ENCODE measurements at places on chromosomes 16 and 17. TPM values are rescaled to one million over a fixed set of nuclear protein-coding genes. Genes with fewer than 3 reads are reported as not detected.

- no peak for DNase-seq
These were observed 390.6 kb downstream of the HAPSTR1 start for GRCh38 chr16:9481747-9482730.

GRCh38 chr17:80727409-80727755, 182.7 kb downstream of the RPTOR start:
- DNase-seq: no peak

GRCh38 chr16:12315330-12316136, 339.0 kb downstream of the SNX29 start:
- no peak for DNase-seq

DNA sequence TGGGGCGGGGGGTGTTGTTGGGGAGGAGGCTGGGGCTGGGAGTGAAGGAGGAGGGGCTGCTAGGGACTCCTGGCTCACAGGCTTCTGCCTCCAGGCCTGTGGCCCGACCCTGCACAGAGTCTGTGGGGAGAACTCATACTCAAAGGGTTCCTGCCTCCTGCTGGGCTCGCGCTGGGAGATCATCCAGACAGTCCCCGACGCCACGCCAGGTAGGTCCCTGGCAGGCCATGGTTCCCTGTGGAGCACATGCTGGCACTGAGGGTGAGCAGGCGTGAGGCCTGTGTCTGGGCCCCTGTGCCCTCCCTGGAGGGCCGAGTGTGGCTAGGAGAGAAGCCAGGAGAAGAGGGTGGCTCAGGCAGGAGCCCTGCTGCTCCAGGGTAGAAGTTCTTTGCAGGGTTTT, 4.6 kb downstream of the ITGAD start:
- DNase-seq: no peak

- DNase-seq: no peak
These were observed 56.1 kb upstream of the TBX2 start for GRCh38 chr17:61343576-61343975.

Gene CMTR2
- 20.5 TPM for total RNA-seq

Gene ADGRG3
- total RNA-seq: not detected

GRCh38 chr17:30530346-30531025, 53.3 kb downstream of the GOSR1 start:
- DNase-seq: no peak

Gene KRTAP2-2
- not detected for total RNA-seq

GRCh38 chr17:35148144-35148543, 527 bp downstream of the UNC45B start:
- DNase-seq: no peak

GRCh38 chr17:79904865-79905264, 65.6 kb upstream of the CBX4 start:
- DNase-seq: no peak

Gene SMIM5
- not detected for total RNA-seq

DNA sequence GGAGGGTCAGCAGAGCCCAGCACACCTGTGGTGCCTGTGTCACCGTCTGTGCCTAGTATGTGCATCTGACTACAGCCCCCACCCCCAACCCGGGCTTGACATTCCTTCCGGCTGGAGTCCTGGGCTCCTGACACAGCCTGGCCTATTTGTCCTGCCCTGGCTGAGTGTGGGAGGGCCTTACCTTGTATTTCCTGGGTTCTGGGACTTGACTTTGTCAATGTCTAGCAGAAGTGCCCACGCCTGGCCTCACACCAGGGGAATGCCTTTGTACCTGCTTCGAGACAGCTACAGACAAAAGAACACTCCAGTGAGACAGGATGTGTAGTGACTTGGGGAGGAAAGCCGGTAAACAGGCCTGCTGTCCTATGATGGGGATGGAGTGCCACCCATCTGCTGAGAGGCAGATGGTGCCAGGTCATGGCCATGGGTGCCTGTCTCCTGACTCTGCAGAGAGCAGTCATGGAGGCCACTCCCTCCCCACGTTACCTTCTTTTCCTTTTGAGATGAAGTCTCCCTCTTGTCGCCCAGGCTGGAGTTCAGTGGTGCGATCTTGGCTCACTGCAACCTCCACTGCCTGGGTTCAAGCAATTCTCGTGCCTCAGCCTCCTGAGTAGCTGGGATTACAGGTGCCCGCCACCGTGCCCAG, 42.8 kb downstream of the TNFRSF13B start:
- DNase-seq: no peak

GRCh38 chr17:67390006-67390645, 13.0 kb downstream of the PITPNC1 start:
- no peak for DNase-seq

GRCh38 chr16:87207509-87207908, 109.7 kb downstream of the C16orf95 start:
- no peak for DNase-seq

DNA sequence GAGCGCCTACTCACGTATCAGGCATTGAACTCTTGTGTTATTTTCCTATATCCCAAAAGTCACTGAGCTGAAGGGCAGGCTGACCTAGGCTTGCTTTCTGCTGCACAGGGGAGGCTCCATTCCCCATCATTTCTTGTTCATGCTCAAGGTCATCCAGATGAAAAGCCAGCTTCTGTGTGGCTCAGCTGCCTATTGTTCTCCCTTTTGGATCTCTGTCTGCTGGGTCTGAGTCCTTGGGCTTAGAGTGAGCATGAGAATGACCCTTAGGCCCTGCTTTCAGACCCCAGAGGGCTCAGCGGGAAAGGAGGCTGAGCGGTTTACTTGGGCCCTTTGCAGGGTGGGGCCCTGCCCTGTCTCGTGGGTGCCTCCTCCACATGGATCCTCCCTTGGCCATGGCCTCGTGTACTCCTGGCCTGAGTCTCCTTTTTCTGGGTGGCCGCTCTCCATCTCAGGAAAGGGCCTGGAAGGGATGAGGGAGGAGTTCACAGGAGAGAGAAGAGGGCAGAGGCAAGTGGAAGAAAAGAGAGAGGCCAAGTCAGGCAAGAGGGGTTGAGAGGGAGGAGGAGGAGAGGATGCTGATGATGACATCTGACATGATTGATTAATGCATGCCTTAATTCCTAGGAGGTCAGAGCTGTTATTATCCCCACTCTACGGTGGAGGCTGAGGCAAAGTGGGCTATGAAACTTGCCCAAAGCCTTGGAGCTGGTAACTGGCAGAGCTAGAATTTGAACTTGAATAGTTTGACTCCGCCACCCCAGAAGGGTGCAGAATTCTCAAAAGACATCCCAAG, 19.8 kb upstream of the MAP3K14 start:
- DNase-seq: no peak

Gene SPATA32
- 0.23 TPM for total RNA-seq

GRCh38 chr17:57044976-57045867, 39.8 kb upstream of the AKAP1 start:
- no peak for DNase-seq

DNA sequence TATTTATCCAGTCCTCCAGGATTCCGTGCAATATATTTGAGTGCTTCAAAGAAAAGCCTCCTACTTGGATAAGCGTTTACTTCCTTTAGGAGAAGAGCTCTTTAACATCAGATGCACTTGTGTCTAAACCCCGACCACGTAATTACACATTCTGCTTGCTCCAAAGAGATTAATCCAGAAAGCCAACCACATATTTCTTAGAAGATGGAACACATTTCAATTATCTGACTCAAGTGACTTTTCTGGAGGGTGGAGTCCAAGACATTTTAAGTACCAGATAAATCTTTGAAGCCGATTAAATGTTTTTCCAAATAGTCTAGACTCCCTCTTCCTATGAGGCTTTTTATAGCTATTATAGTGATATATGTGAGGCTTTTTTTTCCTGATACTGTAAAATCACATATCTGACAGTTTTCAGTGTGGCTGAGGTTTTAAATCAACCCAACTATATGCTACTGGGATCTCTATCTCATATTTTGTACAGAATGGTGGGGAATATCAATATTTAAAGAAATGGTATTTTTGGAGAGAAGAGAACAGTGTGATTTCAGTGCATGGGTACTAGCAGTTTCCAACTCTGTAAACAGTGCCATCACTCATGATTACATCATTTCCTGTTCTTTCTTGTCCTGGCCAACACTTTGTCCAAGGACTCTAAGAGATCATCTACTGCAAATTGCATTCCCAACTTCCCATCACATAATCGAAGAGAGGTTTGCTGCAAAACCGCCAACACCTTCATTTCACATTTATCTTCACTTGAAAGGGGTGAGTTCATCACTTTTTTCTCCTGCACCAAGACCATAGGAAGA, 192.4 kb upstream of the HSBP1 start:
- no peak for DNase-seq

DNA sequence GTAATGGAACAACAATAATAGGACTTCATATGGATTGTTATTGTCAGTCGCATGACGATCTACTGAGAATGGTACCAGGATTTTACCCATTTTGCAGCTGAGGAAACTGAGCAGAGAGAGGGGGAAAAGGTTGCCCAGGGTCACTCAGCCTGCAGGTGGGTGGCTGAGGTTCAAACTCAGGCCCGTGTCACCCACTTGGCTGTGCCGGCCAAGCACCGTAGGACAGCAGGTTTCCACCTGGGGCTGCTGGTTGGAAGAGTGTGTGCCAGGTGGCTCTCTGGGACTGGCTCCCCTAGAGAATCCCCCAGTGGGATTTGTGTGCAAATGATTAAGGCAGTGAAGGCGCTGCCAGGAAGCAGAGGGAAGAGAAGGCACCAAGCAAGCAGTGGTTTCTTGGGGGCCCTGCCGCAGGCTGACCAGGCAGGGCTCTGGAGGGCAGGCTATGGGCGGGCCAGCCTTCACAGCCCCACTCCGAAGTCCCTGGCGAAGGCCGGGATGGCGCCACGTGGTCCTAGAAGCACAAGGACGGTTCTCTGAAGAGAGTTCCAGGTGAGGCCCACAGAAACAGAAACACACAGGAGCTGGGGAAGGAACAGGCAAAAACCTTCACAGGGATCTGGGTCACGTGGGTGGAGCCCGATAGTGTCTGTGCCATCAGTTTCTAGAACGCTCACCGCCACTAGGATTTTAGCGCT, 163.5 kb downstream of the IRF8 start:
- DNase-seq: no peak

- DNase-seq: no peak
These were observed 1377.6 kb downstream of the CDH11 start for GRCh38 chr16:63744077-63744874.

DNA sequence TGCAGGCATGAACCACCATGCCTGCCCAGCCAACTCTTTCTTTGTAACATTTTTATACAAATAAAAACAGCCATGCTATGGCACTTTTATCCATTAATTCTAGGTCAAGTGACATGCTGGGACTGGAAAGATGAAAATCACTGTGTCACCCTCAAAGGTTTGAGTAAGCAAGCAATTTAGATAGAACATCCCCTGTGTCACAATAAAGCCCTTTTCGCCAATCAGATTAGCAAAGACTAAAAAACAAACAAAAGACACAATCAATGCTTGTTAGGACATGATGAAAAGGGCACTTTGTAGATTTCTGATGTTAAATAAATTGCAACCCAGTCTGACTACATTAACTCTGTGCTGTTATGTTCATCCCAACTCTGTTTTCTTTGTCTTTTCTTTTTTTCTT, 26.4 kb downstream of the CHP2 start:
- no peak for DNase-seq

DNA sequence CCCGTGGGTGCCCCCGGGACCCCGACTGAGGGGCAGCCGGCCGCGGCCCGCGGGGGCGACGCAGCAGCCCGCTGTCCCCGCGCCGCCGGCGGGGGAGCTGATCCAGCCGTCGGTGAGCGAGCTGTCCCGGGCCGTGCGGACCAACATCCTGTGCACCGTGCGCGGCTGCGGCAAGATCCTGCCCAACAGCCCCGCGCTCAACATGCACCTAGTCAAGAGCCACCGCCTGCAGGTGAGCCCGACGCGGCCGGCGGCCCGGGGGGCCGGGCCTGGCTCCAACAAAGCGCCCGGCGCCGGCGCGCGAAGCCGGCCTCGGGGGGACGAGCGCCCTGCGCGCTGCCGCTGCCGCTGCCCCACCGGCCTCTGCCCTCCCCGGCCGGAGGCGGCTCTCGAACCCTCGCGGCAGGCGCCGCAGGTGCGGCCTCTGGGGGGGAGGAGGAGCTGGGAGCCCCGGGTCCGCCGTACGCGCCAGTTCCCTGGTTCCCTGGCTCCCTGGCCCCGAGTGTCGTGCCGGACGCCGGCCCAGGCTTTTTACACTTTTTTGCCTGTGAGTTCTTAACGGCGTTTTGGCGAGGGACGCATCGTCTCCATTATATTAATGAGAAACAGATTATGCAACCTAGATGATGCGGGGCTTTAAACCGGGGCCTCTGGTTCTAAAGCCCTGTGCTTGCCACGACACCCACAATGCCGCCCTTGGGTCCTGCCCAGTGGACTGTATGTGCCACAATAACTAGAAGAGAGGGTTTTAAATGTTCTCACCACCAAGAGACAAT, 521 bp downstream of the ATMIN start:
- DNase-seq: peak; percentile 14

Gene TBC1D3
- total RNA-seq: not detected

DNA sequence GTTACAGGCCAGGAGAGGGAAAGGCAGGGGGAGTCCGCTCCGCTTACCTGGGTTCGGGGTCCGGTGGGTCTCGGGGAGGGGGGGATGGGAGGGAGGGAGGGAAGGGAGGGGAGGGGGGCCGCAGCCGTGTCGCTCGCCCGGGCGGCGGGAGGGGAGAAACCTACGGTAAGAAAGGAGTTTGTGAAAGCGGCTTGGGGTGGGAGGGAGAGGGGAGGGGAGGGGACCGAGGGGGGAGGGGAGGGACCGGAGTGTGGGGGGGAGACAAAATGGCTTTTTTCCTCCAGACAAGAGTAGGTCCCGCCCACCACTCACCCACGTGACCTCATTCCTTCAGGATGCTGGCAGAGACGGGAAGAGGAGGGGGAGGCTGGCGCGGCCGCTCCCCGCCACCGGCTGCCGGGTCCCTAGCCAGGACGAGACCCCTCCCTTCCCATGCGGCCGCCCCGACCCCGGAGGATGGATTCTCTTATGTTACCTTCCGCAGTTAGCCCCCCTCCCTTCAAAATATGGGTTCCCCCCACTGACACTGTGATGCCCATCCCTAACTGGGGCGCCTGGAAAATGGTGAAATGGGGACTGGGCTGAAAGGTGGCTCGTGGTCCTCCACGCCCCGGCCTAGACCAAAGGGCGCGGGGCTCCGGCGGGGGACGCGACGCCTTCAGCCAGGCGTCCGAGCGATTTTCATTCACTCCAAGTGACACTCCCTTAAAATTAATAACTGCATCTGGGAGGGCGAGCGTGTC, at the start of gene PCGF2:
Gene PCGF2, minus strand, starts transcription at position 188 of the 743 bp plus-strand sequence. CDS start 7,934 bp downstream, outside the sequence.
- peak; percentile 88 for DNase-seq

DNA sequence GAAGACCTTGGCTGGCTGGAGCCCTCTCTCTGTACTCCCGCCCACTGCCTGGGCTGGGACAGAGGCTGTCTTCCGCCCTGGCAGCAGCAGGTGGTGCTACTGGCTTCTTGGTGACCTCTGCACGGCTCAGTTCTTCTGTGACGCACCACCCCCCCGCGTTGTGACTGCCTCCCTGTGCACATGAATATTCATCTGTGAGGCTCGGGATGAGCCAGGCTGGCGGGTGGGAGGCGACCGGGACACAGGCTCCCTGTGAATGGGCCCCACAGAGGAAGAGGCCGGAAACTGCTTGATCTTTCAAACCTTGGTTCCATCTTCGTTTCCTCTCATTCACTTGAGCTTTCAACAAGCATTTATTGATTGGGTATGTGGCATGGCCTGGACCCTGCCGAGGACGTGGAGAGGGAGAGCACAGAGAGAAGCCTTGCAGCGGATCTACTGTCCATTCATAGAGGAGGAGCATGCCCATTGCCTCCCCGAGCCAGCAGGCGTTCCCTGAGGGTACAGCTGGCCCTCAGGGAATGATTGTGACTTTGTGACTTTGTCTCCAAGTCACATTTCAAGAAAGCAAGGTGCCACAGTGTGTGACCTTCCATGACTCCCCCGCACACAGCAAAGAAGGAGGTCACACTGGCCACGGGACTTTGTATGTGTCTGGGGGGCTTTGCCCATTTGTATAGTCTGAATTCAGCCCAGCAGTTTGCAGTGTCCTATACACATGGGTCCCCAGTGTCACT, 45.0 kb downstream of the B9D1 start:
- DNase-seq: peak; percentile 84

GRCh38 chr16:81585785-81586184, 141.2 kb downstream of the CMIP start:
- DNase-seq: no peak

Data from neural crest cell (in vitro differentiated cells).